ENCODE measurements at places on chromosomes 5 and 9.

DNA sequence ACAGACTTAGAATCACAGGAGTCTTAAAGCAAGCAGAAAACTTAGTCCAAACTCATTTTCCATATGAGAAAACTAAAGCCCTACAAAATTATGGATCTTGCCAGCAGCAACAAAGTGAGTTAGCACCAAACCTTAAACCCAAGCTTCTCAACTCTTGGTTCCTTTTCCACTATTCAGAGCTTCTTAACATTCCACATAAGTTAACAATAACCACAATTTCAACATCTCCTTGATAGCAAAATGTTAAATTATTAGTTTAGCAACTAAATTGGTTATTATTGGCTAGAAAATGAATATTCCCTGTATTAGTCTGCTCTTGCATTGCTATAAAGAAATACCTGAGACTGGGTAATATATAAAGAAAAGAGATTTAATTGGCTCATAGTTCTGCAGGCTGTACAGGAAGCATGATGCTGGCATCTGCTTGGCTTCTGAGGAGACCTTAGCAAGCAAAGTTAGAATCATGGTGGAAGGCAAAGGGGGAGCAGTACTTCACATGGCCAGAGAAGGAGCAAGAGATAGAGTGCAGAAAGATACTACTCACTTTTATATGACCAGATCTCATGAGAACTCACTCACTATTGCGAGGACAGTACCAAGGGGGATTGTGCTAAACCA, 26.2 kb upstream of the ARSB start:
- DNase-seq = no peak

- DNase-seq = no peak
These were observed 317.9 kb upstream of the MPDZ start for GRCh38 chr9:13597427-13597826.

DNA sequence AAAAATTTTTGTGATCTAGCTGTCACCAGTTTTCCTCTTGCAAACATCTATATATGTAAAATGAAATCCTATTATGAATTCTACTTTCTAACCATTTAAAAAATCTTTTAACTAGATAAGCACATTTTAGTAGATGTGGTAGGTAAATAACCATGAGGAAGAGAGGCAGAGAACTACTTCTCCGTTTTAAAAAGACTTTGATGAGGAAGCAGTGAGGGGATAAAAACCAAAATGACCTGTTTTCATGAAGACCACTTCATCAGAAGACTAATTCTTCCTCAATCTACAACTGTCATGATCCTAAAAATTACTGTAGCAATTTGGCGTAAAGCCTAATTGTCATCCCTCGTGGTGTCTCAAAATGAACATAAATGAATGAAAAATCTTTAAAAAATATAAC, 15.7 kb upstream of the ERBIN start:
- DNase-seq = no peak

DNA sequence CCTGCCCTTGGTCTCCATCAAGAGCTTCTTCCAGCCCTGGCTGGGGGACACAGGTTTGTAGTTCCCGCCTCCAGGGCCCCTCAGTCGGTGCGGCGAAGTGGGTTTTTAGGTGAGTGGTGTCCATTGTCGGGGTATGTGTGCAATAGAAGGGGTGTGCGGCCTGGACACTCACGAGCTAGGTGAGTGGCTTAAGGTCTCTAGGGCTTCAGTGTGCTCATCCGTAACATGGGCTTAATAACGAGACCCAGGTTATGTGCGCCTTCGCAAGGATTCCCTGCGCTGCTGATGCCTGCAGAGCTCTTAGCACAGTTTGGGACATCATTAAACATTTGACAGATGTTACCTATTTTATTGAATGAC, 656 bp downstream of the CEP78 start:
- no peak for DNase-seq

GRCh38 chr9:75454043-75454442, 365.7 kb downstream of the OSTF1 start:
- no peak for DNase-seq

DNA sequence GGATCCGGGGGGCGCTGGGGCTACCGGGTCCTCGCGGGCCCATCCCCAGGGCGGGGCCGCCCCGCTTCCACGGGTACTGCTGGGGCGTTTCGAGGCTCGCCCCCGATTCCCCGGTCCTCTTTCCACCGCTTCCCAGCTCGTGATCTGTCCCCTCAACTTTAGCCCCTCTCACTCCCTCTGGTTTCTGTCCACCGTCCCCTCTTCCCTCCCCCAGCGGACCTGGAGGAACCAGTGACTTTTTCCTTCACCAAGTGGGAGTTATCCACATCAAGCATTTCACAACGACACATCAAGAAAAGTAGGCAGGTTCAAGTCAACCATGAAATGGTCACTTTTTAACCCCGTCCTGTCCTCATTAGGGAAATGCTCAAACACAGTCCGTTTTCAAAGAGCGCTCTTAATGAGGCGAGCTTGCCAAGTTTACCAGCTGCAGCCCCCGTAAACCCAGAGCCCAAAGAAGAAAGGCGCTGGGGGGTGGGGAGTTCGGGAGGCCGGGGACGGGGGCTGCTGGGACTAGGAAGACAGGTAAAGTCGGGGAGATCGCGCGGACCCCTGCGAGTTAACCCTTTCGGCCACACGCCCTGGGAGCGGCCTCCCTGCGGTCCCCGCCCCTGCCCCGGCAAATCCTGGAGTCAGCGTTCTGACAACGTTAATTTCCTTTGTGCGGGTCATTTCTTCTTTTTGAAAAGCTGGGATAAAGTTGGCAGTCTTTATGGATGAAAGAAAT, 2.1 kb upstream of the NFIB start:
- no peak for DNase-seq

- no peak for DNase-seq
These were observed 72.8 kb downstream of the MAPKAP1 start for GRCh38 chr9:125634040-125634717.

All from cortex of kidney (tissue), 1 donor.